A549 treated with RU486 at 1 μM for 4 hours (cell line): ENCODE measurements at places on chromosomes 2 and 18. TPM values are rescaled to one million over a fixed set of nuclear protein-coding genes. Genes with fewer than 3 reads are reported as not detected.

MTX2 gene
- total RNA-seq, result 38.5 to 48.7 TPM (median 43.8 TPM) in 5 replicates

ABCB11 gene
- 0.02 to 0.31 TPM (median 0.05 TPM) in 3 of 5 replicates, not detected in the others for total RNA-seq

FAM237A gene
- not detected in 5 replicates for total RNA-seq

SRBD1 gene
- total RNA-seq, result 7.4 to 9.6 TPM (median 7.7 TPM) in 5 replicates

CD8B gene
- not detected in 5 replicates for total RNA-seq

TGFA gene
- total RNA-seq, result 7.9 to 9.5 TPM (median 8.7 TPM) in 5 replicates

MFSD6 gene
- total RNA-seq, result 15.8 to 26.3 TPM (median 23.1 TPM) in 5 replicates

UGT1A7 gene
- 3.4 to 6.3 TPM (median 3.9 TPM) in 5 replicates for total RNA-seq

EFHD1 gene
- 1.8 to 2.4 TPM (median 1.9 TPM) in 5 replicates for total RNA-seq

DES gene
- total RNA-seq, result 0.05 to 0.24 TPM (median 0.13 TPM) in 3 of 5 replicates, not detected in the others

SLC16A14 gene
- 0.87 to 1.7 TPM (median 1.1 TPM) in 5 replicates for total RNA-seq

INHBB gene
- total RNA-seq, result 12.2 to 18.9 TPM (median 15.7 TPM) in 5 replicates

HOXD10 gene
- total RNA-seq, result 5.5 to 7.4 TPM (median 7.3 TPM) in 5 replicates

SGPP2 gene
- total RNA-seq, result 0.11 to 0.33 TPM (median 0.20 TPM) in 5 replicates

MCM6 gene
- 49.1 to 58.0 TPM (median 53.8 TPM) in 5 replicates for total RNA-seq

AMER3 gene
- not detected in 5 replicates for total RNA-seq

FABP1 gene
- 0.74 TPM in 1 of 5 replicates, not detected in the others for total RNA-seq

TUBA3E gene
- total RNA-seq, result not detected in 5 replicates

MOCOS gene
- 2.6 to 3.6 TPM (median 2.7 TPM) in 5 replicates for total RNA-seq

CMPK2 gene
- 0.72 to 1.5 TPM (median 0.96 TPM) in 5 replicates for total RNA-seq
